ENCODE measurements at places on chromosomes 16 and 17. TPM values are rescaled to one million over a fixed set of nuclear protein-coding genes. Genes with fewer than 3 reads are reported as not detected.

DNA sequence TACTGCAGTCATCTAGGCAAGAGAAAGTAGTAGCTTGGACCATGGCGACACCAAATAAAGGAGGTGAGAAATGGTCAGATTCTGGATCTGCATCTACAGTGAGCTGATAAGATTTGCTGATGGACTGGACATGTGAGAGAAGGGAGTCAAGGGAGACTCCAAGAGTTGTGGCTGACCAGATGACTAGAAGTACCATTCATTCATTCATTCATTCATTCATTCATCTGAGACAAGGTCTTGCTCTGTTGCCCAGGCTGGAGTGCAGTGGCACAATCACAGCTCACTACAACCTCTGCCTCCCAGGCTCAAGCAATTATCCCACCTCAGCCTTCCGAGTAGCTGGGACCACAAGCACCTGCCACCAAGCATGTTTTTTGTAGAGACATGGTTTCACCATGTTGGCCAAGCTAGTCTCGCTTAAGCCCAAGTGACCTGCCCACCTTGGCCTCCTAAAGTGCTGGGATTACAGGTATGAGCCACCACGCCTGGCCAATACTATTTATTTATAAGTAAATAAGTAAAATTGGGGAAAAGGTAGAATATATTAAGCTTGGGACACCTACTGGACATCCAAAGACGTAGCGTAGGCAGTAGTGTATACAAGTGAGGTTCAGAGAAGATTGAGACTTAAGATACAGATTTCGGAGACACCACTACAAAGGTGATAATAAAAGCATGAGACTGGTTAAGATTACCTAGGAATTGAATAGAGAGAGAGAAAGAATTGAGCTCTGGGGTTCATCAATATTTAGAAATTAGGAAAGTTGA, 15.7 kb upstream of the RNF43 start:
- H3K36me3 ChIP-seq = no peaks in the 10 kb centered on the region
- no peak for DNase-seq
- no peak overlapping the region for H3K27ac ChIP-seq
- H3K4me3 ChIP-seq = no peak overlapping the region

GRCh38 chr16:22887445-22887844, 73.5 kb downstream of the HS3ST2 start:
- H3K27ac ChIP-seq = no peak overlapping the region
- no peak for DNase-seq
- no peaks in the 10 kb centered on the region for H3K36me3 ChIP-seq
- H3K27me3 ChIP-seq = no peaks in the 10 kb centered on the region
- H3K4me3 ChIP-seq = no peak overlapping the region

GRCh38 chr16:20774703-20775362, 11.0 kb downstream of the ACSM3 start:
- H3K4me3 ChIP-seq = no peak overlapping the region
- H3K27me3 ChIP-seq = no peaks in the 10 kb centered on the region
- no peaks in the 10 kb centered on the region for H3K4me1 ChIP-seq

DNA sequence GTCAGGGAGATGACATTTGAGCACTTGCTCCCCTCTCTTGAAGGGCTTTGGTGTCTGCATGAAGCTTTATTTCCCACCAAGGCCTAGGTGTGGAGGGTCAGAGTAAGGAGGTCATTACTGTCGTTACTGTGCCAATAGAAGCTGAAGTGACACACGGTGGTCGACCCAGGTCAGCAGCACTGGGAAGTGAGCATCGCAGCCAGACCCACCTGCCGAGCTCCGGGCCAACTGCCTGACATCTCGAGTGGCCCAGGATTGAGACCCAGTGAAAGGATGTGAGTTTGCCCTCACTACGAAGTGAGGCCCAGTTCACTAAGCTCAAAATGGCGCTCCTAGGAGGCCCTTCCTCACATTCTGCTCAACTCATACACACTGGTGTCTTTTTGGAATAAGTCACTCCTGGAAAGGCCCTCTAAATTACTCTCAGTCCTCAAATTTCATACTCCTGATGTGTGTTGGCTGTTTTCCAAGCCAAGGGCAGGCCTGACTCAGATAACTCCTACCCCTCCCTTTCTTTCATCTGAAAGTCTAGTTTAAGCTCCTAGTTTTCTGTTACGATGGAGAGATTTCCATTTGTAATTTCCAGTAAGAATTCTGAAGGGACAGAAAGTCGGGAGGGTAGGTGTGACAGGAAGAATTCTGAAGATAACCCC, 200.4 kb downstream of the LGALS9B start:
- no peak for DNase-seq
- peaks cover 15% of the 10 kb centered on the region for H3K4me1 ChIP-seq
- H3K4me3 ChIP-seq = no peak overlapping the region
- H3K27me3 ChIP-seq = no peaks in the 10 kb centered on the region
- H3K27ac ChIP-seq = no peak overlapping the region

DNA sequence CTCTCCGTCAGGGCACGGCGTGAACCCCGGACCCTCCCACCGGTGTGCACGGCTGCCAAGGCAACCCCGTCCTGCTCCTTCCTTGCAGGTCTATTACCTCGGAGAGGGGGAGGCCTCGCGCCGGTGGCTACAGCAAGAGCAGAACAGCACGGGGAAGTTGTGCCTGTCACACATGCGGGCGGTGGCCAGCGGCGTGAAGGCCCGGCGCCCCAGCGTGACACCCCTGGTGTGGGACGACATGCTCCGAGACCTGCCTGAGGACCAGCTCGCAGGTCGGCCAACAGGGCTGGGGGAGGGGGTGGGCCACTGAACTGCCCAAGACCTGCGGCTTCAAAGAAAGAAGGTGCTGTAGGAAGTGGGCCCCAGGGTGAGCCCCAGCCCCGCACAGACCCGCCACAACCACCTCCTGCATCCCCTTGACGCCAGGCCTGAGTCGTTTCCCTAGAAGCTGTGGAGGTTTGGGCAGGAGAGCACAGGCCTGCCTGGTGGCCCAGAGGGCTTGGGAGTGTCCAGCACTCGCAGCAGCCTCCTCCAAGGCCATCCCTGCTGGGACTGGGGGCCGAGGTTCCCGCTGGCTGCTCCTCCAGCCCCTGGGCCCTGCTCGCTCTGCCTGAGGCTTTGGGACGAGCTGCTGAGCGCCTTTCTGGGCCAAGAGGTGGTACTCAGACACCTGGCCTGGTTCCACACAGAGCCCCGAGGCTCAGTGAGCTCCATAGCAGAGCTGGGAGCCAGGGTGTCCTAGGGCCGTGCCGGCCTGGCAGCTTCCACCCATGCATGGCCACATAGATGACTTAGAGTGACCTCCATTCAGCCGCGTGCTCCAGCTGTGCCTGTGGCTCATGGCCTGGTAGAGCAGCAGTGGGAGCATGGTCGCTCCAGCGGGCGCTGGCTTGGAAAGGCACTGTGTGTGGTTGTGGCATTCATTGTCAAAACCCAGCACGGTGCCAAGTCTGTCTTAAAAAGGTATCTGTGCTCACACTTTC, 14.7 kb downstream of the CYBC1 start:
- peaks cover 12% of the 10 kb centered on the region for H3K4me1 ChIP-seq
- H3K27me3 ChIP-seq = no peaks in the 10 kb centered on the region
- DNase-seq = no peak
- no peak overlapping the region for H3K27ac ChIP-seq
- H3K4me3 ChIP-seq = no peak overlapping the region
- H3K36me3 ChIP-seq = peaks cover 2% of the 10 kb centered on the region

DNA sequence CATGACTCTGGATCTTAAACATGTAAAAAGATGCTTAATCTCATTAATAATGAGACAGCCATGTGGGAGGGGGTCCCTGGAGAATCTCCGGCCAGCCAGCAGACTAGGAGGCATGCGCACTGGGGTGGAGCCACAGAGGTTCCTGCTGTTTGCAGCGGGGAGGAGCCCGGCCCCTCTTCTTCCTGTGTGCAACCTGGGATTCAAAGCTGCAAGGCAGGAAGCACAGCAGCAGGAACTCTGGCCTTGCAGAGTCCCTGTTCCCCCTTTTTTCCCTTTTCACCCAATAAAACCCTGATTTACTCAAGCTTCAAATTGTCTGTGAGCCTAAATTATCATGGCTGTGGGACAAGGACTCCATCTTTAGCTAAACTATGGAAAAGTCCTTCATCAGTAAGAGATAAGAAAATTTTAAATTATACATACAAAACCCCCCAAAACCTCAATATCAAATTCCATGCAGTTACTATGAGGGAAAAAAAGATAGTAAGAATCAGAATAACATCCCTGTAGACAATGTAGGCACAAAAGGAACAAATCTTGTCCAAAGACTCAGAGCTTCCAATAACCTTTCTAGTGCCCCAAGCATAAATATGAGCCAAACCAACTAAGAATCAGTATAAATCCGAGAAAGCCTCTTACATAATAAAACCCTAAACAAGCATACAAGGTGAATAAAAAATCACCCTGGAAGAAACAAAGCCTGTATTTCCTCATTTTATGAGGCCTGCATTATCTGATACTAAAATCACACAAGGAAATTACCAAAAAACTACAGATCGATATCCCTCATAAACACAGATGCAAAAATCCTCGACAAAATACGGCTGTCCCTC, 12.1 kb downstream of the CFDP1 start:
- no peaks in the 10 kb centered on the region for H3K27me3 ChIP-seq
- no peaks in the 10 kb centered on the region for H3K36me3 ChIP-seq
- no peak for DNase-seq
- H3K27ac ChIP-seq = no peak overlapping the region
- H3K4me3 ChIP-seq = peak overlapping the region; percentile 39
- H3K4me1 ChIP-seq = peaks cover 15% of the 10 kb centered on the region

GRCh38 chr17:7915611-7916384, at the start of gene RNF227:
Gene RNF227, minus strand, starts transcription at chr17:7916289. Its CDS starts 94 bp downstream, at chr17:7916195.
- peaks cover 27% of the 10 kb centered on the region for H3K4me1 ChIP-seq
- peak within 1 kb of the TSS; percentile 80 for H3K27ac ChIP-seq
- H3K27me3 ChIP-seq = no peaks in the 10 kb centered on the region
- DNase-seq = peak; percentile 82

- H3K27me3 ChIP-seq = peaks cover 2% of the 10 kb centered on the region
- H3K36me3 ChIP-seq = no peaks in the 10 kb centered on the region
- H3K4me1 ChIP-seq = no peaks in the 10 kb centered on the region
- DNase-seq = no peak
- H3K27ac ChIP-seq = no peak overlapping the region
These were observed 57.7 kb downstream of the HSD17B2 start for GRCh38 chr16:82092711-82093110.

DNA sequence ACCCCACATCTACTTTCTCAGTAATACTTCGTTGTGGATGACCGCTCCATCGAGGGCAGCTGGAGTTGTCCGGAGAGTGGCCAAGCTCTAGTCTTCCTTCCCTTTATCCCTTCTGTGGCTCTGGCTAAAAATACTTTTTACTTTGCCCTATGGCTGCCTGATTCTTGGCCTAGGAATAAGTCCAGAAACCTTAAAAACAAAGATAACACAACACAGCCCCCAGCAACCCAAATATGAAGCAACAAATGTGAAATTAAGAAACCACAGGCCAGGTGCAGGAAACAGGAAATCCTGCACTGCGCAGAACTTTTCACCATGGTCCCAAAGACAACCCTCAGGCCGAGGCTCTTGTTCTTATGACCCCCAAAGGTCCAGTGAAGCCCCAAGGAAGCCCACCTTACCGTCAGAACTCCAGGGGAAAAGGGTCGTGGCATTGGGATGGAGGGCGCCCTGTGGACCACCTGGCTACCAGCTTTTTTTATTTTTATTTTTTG, 26.0 kb downstream of the TK2 start:
- peak; percentile 86 for DNase-seq
- H3K4me1 ChIP-seq = peaks cover 68% of the 10 kb centered on the region
- peak overlapping the region; percentile 71 for H3K4me3 ChIP-seq
- no peaks in the 10 kb centered on the region for H3K27me3 ChIP-seq

DNA sequence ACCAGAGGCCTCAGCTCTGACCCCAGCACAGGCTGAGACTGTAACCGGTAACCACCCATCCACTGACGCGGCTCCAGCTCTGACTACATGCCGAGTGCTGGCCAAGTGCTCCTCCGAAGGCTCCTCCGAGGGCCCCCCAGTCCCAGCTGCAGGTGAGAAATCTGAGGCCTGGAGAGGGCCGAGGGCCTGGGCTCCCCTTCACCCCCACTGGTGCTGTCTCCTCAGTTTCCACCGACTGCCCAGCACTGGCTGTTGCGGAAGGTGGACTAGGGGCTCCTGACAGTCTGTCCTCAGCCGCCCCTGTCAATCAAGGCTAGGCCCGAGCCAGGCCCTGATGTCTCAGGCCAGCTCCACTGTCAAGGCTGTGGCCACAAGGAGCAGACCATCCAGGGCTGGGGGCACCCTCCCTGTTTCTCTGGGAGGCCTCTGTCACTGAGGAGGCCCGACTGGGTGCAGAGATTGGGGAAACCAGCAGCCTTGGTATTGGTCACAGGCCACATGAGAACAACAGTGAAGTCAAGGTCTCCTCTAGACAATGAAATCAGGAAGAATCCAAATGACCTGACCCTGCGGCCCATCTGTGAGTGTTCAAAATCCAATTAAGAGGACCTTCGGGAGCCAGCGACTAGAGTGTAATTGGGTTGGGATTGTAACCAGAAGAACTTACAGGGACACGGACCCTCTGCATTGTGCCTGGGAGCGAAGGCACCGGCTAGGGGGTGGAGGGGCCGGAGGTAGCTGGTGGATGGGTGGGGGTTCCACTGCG, 5.1 kb downstream of the TMEM235 start:
- H3K27me3 ChIP-seq = peaks cover 6% of the 10 kb centered on the region
- DNase-seq = no peak
- H3K4me1 ChIP-seq = peaks cover under 1% of the 10 kb centered on the region
- H3K27ac ChIP-seq = no peak overlapping the region
- no peak overlapping the region for H3K4me3 ChIP-seq
- H3K36me3 ChIP-seq = no peaks in the 10 kb centered on the region

- no peaks in the 10 kb centered on the region for H3K4me1 ChIP-seq
- no peak for DNase-seq
- no peak overlapping the region for H3K4me3 ChIP-seq
- no peak overlapping the region for H3K27ac ChIP-seq
- H3K36me3 ChIP-seq = no peaks in the 10 kb centered on the region
These were observed 151.4 kb downstream of the KATNIP start for GRCh38 chr16:27701381-27701780.

DNA sequence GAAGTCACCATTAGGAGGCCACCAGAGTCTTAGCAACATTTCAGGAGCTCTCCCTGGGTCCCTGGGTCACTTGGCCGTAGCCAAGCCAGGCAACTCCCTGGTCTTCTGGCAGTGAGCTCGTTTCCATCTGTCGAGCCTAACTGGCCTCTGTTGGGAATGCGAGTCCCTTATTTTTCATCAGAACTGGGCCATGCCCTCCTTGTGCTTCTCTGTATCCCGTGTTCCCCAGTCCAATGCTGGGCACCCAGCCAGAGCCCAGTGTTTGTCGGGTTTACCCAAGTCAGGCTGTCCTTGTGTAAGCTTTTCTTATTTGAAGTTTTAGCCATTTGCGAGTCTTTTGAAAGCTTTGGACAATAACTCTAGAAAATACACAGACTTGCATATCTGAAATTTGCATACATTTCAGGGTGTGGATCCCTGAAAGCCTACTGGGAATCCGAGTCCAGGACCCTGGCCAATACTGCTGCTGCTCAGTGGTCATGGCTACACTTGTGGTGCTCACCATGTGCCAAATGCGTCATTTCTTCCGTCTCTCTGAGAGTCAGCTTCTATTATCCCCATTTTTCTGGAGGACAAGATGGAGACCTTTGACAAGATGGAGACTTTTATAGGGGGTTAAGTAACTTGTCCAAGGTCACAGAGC, 81.6 kb upstream of the LGALS9 start:
- H3K4me3 ChIP-seq = no peak overlapping the region
- peaks cover 5% of the 10 kb centered on the region for H3K36me3 ChIP-seq
- DNase-seq = no peak
- peaks cover 10% of the 10 kb centered on the region for H3K4me1 ChIP-seq
- no peak overlapping the region for H3K27ac ChIP-seq

Gene IRX6
- total RNA-seq = not detected

Gene SGF29
- 49.5 TPM for total RNA-seq

Gene MFAP4
- not detected for total RNA-seq

Gene TP53TG3C
- not detected for total RNA-seq

Gene KRT25
- total RNA-seq = not detected

Gene RAD51C
- total RNA-seq = 12.7 TPM

Gene NTN3
- not detected for total RNA-seq

Gene GNGT2
- 1.5 TPM for total RNA-seq

Gene CBFA2T3
- total RNA-seq = 1.3 TPM
